ENCODE measurements at places on chromosomes 1 and 21.

DNA sequence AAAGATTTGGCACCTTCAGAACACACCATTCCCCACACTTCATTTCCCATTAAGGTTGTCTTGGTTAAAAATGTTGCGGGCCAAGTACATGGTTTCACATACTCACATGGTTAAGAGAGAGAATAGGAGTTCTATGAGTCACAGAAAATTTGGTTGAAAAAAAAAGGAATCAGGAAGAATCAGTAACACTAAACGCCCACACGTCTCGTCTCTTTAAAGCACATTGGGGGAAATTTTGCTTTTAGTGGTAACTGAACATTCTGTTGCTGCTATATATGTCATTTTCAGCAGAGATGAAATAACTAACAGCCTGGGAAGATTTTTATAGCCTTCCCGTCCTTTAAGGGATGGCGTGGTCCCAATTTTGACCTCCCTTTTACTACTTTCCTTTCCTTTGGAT lies 132.9 kb upstream of the ERG start:
- DNase-seq: no peak

GRCh38 chr1:161402446-161402845 lies 34.8 kb upstream of the CFAP126 start:
- DNase-seq: no peak

DNA sequence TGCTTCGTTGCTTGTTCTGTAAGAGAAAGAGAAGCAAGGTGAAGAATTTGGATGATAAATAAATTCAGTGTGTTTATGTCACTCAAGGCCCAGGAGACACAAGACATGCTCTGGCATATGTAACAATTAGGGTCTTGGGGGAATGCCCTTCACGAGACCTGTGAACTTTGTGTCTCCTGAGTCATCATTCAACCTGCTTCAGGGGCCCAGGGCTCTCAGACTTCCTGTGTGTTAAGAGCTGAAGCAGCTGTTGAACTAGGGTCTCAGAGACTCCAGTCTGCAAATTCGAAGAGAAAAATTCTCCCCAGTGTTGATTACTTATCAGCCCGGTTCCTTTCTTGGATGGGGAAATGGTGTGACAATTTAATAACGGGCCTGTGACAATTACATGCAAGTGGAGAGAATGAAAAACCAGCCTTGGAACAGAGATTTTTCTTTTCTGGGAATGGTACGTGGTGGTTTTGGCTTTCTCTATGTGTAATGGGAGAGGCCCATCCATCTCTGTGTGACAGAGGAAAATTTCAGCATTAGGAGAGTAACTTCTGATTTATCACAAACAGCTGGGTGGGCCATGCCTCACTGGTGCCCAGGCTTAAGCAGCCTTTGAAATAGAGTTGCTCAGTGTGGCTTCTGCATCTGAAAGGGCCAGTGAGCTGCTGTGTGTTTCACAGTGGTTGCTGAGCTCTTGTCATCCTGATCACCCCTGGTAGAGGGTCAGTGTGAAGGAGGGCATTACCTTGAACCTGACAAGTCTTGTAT lies 22.4 kb downstream of the HUNK start:
- no peak for DNase-seq

DNA sequence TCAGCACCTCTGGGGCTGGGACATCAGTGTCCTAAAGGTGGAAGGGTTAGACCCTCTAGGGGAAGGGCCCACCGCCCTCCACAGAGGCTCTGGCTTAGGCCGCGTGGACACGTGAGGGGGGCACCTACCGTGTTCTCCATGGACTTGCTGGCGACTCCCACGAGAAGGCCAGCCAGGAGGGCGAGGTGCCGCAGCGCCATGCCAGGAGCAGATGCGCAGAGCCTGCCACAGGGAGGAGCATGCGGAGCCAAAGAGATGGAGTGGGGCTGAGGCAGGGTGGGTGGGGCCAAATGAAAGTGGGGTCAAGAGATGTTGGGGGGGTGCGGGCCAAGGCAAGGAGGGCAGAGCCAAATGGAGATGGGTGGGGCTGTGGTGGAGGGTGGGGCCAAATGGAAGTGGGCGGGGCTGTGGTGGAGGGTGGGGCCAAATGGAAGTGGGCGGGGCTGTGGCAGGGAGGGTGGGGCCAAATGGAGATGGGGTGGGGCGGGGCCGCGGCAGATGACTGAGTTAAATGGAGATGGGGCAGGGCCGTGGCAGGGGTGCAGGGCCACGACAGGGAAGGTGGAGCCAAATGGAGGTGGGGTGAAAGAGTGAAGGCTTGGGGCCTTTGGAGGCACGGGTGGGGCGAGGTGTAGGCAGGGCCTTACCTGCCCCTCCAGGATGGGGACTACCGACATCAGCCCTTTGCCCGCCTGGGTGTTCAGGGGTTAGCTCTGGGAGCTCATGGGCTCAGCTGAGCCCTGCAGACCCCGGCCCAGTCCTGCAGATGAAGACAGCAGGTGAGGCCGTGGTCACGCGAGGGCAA lies 17.4 kb upstream of the RNF223 start:
- no peak for DNase-seq

GRCh38 chr1:190478149-190479049 lies 735 bp upstream of the BRINP3 start:
- no peak for DNase-seq

DNA sequence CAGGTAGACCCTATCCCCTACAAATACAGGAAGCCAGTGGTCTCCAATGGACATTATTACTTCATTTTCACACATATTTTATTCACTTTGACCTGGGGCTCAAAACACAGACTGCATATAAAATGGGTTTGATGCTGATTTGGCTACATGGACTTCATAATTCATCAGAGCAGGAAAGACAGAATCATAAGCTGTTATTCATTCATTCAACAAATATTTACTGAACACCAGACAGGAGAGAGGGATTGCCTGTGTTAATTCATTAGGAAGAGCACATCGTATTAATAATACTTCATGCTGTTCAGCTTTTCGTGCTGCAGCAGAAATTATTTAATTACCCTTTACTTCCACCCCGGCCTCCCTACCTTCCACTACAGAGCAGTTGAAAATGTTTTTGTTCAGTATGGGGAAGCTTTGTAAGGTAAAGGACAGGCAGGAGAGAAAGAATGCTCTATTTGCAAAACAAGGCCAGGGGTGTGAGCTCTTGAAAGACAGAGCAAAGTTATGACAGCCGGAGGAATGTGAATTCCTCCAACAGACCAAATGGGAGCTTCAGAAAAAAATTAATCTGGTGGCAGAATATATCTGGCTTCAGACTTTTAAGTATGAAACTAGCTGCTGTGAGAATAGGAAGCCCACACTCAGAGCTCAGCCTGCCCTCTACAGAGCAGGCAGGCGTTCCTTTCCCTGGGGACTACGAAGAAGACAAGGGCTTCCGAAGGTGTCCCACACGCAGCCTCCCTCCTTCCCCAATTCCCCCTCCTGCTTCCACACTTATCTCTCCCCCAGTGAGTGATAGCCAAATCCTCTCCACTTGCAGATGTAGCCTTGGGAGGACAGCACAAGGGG lies 58.0 kb downstream of the MDM4 start:
- DNase-seq: no peak

DNA sequence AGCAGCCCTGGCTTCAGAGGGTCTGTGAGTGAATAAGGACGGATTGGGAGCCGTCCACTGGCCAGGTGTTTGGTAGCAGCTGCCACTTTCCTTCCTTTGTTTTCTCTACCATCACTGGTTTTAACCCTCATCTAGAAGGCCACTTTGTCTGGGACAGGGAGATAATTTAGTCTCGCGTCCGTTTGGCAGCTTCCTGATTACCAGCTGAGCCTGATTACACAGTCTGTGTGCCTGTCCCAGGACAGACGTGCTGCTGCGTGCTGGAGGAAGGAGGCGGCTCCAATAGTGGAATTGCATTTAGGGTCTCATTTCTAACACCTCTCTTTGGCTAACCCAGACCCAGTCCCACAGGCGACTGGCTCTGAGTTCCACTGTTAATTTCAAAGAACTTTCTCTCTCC lies 24.6 kb upstream of the CASQ2 start:
- no peak for DNase-seq

DNA sequence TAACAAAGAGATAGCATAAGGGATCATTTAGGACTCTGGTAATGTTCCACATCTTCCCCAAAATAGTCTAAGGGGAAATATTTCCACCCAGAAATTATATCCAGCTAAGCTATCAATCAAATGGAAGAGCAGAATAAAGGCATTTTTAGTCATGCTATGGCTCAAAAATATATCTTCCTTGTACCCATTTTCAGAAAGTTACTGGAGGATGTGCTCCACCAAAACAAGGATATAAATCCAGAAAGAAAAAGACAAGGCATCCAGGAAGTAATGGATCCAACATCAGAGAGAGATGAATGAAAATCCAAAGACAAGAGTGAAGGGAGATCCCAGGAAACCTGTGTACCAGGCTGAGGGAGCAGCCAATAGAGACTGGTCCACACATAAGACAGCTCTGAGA lies 2.7 kb upstream of the KRTAP10-8 start:
- no peak for DNase-seq

DNA sequence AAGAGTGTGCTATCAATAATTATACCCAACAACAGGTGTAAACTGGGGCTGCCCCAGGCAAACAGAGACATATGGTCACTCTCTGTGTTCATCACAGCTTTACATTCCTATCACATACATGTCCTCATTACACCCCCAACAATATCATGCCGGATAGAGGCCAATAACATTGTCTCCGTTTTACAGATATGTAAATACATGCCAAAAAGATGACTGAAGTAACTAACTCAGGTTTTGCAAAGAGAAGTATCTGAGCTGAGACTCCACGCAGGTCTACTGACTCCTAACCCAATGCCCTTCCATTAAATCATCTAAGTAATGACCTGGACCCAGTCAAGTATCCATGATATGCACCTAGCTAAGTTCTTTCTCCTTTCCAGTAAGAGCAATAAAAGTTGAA lies 55.0 kb downstream of the JAK1 start:
- no peak for DNase-seq

- DNase-seq: no peak
Observed at GRCh38 chr1:70431317-70431716, 20.2 kb downstream of the CTH start.

DNA sequence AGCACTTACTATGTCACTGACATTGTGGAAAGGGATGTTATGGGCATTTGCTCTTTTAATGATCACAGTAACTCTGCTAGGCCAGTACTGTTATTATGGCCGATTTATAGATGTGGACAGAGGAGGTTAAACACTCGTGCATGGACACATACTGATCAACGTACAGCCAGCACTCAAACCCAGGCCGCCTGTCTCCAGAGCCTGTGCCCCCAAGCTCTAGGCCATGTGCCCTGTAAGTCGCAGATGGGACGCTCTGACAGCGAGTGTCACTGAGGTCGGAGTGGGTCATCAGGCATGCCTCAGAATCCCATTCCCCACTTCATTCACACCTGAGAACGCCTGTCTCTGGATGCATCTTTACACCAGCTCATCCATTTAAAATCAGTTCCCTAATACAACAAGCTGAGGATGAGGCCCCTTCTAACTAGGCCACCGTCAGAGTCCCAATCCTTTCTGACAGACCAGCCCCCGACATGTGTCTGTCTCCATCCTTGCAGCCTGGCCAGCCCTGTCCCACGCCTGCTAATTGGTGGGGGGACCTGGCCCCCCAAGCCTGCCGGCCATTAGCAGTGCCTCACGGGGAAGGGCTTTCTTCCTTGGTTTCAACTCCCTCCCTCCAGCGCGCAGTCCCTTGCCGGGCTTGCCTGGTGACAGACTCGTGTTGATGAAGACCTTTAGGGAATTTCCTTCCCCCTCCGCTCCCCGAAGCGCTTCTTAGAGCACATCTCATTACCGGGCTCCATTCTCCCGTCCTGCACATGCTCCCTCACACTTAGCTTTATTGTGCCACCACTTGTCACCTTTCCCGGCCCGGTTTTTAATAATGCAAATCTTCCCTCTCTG lies 436.8 kb downstream of the KIF26B start:
- no peak for DNase-seq

DNA sequence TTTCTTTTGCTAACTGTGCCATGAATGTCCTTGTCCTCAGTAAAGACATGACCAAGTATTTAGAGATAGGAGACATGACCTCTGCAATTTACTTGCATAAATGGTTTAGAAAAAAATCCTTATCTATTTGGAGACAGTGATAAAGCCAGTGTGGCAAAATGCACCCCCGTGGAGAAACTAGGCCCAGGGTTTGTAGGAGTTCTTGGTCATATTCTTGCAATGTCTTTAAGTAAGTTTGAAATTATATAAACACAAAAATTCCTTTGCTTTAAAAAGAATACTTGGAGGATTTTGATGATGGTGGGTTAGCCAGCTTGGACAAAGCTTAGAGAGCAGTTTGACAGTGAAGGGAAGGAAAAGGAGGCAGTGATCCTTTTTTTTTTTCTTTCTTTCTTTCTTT lies 101.9 kb upstream of the SLC45A1 start:
- no peak for DNase-seq

- no peak for DNase-seq
Observed at GRCh38 chr1:29202053-29202452, 20.4 kb upstream of the SRSF4 start.

- no peak for DNase-seq
Observed at GRCh38 chr21:41439248-41439647, 13.2 kb downstream of the MX1 start.

DNA sequence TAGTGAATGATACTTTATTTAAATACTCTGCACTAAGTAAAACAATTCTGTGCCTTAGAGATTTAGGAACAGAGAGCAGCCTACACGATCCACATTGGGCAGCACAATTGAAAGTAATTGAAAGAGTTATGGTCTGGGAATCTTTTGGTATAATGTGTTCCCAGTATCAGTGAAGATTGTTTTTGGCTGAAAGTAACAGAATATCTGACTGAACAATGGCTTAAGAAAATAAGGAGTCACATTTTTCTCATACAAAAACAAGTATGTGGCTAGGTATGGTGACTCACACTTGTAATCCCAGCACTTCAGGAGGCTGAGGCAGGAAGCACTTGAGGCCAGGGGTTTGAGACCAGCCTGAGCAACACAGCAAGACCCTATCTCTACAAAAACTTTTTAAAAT lies 306.2 kb downstream of the NFIA start:
- DNase-seq: no peak

- no peak for DNase-seq
Observed at GRCh38 chr1:50645139-50645538, 221.9 kb upstream of the DMRTA2 start.

DNA sequence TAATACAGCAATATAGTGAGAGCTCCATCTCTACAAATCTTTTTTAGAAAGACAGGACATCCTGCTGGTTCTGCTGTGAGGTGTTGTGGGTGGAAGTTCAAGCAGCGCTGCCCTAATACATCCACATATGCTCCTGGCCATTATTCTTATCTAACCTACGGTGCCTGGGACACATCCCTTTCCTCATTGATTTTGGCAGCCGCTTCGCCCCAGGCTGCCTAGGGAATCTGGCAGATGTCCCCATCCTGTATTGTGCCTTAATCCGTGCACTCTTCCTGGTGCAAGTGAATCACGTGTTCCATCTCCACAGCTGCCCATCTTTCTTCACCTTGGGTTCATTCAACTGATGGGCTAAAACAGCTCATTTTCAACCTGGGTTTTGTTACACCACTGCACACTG lies 3.1 kb upstream of the UBE2G2 start:
- DNase-seq: no peak

- DNase-seq: no peak
Observed at GRCh38 chr1:13605159-13605558, 21.5 kb downstream of the PDPN start.

GRCh38 chr21:14262039-14262438 lies 46.1 kb downstream of the RBM11 start:
- no peak for DNase-seq

Measured in omental fat pad (tissue), 4 donors.